ENCODE measurements at places on chromosomes 12 and 14.
A peak's percentile ranks its signal among the peaks of the same experiment; 100 is the strongest.

GRCh38 chr14:95140060-95140858, 17.1 kb downstream of the DICER1 start:
- DNase-seq, result no peak

GRCh38 chr12:113462117-113462774, 9.4 kb downstream of the LHX5 start:
- DNase-seq, result peak; percentile 56

- peak; percentile 43 for DNase-seq
Measured at GRCh38 chr14:75523771-75524171, 1.5 kb downstream of the BATF start.

DNA sequence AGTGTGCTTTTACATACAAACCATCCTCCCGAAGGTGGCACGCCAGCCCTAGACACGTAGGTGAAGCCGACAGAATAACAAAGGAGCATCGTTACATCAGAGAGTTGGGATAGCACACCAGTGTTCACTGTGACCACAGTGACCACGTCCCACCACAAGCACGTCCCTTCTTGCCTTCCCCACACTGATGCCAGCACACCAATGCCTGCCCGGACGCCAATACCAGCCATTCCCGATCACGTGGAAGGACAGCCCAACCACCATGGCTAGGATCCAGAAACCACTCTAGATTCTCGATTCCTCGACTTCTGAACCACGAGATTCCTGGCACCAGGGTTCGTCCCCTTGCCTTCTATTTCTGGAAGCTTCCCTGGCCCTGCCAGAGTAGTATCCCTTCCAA, 48.0 kb upstream of the GPR68 start:
- DNase-seq, result no peak

DNA sequence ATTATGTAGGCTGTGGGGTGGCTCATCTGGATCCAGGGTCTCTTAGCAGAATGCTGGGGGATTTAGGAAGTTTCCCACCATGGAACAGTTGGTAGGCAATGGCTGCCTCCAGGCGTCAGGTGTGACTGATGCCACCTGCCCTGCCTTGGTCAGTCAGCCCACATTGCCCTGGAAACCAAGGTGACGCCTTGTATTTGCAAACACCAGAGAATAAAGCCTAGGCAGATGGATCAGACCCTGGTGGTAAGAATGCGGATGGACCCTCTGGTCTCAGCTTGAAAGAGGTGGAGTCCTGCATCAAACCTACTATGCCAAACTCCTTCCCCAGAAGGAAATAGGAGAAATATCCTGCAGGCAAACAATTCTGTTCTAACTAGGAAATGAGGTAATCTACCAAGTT, 38.2 kb downstream of the NCKAP5L start:
- DNase-seq, result no peak

- DNase-seq, result no peak
Measured at GRCh38 chr12:94170690-94171594, 22.6 kb downstream of the PLXNC1 start.

GRCh38 chr14:63672417-63673180, 30.9 kb upstream of the WDR89 start:
- no peak for DNase-seq

GRCh38 chr12:80064269-80064668, 35.1 kb upstream of the OTOGL start:
- no peak for DNase-seq

GRCh38 chr14:104558231-104559027, 21.1 kb upstream of the C14orf180 start:
- no peak for DNase-seq

GRCh38 chr14:63413009-63413408, 94.3 kb upstream of the GPHB5 start:
- no peak for DNase-seq

DNA sequence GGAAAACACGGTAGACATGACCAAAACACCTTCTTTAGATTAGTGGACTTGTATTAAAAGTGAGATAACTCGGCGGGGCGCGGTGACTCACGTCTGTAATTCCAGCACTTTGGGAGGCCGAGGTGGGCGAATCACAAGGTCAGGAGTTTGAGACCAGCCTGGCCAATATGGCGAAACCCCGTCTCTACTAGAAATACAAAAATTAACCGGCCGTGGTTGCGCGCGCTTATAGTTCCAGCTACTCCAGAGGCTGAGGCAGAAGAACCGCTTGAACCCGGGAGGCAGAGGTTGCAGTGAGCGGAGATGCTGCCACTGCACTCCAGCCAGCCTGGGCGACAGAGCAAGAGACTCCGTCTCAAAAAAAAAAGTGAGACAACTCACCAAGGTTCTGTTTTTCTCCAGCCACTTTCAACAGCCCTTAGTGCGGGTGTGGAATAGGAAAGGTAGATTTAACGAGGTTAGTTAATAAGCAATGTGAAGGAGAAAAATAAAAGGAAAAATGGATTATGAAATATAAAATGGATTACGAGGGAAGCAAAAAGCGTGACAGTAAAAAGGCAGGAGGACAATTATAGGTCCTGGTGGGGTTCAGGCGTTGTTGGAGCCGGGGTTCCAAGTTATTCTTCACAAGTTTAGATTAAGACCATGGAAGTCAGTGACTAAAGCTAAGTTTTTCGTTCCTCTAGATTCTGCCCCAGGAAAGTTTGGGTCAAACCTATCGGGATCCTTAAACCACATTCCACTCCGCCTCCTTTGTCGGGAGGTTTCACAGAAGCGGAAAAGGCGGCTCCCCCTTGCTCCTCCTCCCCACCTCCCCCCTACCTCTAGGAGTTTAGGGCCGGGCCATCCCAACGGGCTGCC, 534 bp downstream of the PPP2R3C start:
- DNase-seq, result no peak

DNA sequence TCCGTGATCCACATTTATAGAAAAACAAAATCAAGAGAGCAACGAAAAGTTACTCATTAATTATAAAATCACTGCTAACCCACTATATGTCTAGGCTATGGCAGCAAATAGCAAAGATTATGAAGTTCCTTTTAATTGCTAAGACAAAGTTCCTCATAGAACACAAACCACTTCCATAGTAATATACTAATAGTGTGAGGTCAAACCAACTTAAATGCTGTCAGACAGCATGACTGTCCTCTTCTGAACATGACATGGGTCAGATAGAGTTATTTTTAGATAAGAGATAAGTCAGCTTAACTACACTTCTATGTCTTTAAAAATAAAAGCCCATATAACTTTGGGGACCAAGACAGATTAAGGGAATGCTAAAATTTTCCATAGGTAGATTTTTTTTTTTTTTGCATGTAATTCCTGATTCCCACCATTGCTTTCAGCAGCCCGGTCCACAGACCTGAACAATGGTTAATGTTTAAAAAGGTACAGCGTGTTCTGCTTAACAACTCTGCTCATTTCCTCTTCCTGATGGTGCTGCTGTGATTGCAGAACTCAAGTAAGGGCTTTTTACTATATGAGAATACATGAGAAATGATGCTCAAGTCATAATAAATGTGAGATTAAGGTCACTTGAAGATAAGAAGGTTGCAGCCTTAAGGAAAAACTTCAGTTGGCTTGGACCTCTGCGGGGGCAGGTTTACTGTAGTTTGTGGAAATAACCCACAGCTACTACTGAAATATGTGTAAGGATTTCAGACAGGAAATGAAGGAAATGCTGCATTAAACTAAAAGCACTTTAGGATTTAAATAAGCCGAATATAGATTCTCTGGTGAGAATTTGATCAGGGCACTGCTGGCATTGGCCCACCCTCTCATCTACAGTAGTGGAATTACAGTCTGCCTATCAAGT, 37.7 kb upstream of the DUSP6 start:
- DNase-seq, result no peak

DNA sequence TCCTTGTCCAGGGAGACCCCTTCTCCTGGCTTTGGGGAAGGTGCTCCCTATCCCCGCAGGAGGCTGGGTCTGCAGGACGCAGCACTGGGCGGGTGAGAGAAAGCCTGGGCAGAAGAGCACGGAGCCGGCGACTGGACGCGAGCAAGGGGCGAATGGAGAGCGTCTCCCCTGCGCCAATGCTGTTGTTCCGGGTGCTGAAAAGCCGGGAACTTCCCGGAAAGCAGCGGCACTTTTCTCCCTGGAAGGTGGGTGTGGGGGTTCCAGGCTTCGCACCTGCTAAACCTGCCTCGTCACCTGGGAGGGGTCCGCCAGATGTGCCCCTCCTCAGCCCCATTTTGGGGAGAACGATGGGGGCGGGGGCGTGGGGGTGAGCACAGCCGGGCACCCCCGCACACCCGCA, 417.1 kb upstream of the TMTC1 start:
- no peak for DNase-seq

- DNase-seq, result no peak
Measured at GRCh38 chr12:41699658-41700057, 445.0 kb downstream of the GXYLT1 start.

GRCh38 chr12:12039897-12040296, 30.8 kb upstream of the BCL2L14 start:
- DNase-seq, result no peak

DNA sequence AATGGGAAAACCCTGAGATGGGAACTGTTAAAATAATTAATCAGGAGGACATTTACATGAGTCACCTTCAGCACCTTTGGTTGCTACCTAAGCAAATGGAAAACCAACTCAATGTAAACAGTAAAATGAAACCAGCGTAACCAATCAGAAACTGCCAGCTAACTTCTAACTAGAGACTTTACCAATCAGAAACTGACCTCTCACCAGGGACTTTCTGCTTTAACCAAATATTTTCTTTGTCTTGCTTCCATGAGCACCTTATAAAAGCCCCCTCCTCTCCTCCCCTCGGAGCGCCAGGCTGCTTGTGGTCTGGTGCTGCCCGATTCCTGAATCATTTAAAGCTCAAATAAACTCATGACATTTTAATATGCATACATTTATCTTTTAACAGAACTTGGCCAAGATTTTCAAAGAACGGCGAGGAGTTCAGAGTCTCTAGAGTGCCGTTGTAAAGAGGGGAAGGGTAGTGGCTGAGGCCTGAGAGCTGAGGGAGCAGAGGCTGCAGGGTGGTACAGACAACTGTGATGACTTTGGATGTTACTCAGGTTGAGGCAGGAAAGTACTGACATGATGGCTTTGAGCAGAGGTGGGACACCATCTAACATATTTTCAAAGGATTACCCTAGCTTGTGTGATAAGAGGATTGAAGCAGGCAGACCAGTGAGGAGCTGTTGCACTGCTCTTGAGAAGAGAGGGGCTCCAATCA, 183.6 kb downstream of the CRADD start:
- no peak for DNase-seq

DNA sequence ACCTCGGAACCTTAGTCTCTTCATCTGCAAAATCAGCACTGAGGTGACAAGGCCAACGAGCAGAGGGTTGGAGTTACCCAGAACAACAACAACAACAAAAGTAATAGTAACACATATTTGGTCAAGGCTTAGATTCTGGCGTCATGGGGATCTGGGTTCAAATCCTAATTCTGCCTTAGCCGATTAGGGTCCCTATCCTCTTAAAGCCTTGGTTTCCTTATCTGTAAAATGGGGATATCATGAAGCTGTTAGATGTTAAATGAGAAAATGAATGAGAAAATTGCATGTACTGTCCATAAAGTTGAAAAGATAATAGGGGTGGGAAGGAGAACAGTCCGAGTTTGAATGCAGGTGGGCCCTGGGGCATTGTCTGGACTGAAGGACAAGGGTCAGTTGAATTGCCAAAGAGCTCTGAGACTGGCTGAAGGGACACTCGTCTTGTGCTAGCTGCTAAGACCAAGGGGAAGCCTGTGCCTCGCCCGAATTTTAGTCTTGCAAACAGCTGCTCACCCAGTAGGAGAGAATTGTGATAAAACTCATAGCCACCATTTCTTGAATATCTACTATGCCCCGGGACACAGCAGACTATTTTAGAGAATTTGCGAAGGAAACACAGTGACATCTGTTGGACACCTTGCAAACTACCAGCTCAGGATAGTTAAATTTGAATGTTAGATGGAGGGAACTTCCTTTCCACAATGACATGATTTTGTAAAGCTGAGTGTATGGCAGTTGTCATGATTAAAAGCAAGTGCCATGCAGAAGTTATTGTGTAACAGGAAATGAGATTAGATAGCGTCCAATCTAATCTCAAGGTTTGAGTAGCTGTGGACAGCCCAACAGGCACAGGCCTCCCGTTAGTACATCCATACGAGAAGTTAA, 6.8 kb upstream of the HNF1A start:
- peak; percentile 66 for DNase-seq

- DNase-seq, result no peak
Measured at GRCh38 chr12:3802721-3803120, 49.8 kb upstream of the CRACR2A start.

DNA sequence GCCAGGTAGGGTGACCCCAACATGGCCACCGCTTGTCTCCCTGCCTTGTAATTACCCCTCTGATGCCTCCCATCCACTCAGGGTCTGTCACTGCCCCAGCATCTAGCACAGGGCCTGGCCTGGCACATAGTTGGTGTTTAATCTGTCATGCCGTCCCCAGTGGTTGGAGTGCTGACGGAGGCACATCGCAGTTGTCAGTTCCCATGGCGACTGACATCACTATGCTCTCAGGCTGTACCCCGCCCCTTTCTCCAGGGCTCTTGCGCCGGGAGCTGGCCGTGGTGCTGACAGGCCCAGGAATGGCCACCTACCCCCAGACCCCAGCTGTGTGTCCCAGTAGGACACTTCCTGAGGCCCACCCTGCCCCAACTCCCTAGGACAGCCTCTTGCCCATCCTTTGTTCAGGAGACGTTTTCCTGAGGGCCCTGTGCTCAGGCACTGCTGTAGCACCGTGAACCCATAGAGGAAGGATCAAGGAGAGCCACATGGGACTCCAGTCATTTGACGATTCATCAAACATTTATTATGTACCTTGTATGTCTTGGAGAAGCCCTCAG, 23.0 kb downstream of the FAM222A start:
- DNase-seq, result no peak

GRCh38 chr12:108310489-108310888, 28.6 kb downstream of the CMKLR1 start:
- no peak for DNase-seq

DNA sequence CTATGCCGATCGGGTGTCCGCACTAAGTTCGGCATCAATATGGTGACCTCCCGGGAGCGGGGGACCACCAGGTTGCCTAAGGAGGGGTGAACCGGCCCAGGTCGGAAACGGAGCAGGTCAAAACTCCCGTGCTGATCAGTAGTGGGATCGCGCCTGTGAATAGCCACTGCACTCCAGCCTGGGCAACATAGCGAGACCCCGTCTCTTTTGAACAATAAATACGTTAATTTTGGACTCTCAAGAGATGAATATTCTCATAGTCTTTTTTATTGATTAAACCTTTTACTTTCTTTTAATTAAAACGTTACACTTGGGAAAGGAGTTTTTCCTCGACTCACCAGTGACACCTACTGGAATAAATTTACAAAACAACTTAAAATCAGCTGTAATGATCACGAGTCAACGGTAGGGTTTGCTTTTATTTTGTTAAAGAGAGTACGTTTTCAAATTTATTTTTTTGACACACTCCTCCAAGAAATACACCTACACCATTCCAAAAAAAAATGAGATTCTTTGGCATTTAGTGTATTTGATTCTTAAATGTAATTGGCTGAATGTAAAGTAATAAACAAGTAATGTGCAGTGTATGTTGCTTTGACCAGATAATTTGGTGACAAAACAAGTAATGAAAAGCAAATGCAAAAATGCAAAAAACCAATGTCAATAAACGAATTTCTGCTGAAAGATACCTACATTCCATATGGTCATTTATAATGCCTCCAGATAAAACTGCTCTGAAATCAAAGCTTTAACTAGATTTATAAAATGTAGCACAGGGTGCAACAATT, 687 bp upstream of the RPS29 start:
- peak; percentile 81 for DNase-seq
